ENCODE measurements at places on chromosomes 1 and 21.

- no peak for DNase-seq
Observed at GRCh38 chr1:177065430-177065829, 99.1 kb downstream of the ASTN1 start.

DNA sequence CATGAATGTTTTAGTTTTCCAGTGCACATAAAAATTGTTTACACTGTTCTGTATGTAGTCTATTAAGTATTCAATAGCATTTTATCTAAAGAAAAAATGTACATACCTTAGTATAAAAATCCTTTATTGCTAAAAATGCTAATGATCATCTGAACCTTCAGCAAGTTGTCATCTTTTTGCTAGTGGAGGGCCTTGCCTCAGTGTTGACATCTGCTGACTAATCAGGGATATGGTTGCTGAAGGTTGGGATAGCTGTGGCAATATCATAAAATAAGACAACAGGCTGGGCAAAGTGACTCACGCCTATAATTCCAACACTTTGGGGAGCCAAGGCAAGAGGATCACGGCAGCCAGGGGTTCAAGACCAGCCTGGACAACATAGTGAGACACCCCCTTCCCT is 9.0 kb downstream of the DYNLT5 start:
- no peak for DNase-seq

DNA sequence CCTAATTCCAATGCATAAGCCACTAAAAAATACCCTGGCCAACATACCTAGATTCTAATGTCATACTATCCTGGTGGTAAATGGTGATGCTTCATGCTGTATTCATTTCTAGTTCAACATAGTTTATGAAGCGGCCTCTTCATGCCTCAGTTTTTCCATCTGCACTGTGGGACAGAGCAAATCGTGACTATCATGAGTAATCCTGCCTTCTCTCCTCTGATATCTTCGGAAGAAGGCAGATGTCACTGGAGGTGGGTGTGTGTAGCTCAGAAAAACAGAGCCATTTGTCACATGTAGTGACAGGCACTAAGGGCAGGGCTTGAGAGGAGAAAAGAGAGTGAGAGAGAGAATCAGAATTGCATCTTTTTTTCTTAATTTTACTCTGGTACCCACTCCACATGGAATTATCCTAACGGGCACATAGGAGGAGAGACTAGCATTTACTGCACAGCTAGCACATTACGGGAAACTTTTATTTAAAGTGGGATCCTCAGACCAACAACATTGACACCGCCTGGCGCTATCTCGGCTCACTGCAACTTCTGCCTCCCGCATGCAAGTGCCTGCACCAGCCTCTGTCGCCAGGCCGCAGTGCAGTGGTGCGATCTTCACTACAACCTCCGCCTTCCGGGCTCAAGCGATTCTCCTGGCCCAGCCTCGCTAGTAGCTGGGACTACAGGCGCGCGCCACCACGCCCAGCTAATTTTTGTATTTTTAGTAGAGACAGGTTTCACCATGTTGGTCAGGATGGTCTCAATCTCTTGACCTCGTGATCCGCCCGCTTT is 78.4 kb upstream of the KCNA3 start:
- no peak for DNase-seq

DNA sequence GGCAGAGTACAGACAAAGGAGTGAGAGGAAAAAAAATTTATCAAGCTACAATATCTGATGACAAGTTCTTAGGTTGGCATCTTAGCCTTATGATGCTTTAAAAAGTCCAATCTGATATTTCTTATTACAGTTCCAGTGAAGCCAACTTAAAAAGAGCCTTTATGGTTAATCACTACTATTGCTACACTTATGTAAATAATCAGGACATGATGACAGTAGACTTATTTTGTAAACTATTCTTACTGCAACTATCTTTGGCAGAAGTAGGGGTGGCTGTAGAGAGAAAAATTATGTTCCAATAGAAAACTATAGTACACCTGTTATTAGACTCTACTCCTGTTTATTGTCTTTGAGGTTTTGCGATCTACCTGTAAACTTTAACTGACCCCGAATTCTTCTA is 25.8 kb upstream of the NUF2 start:
- no peak for DNase-seq

- no peak for DNase-seq
Observed at GRCh38 chr1:41378999-41379737, 17.9 kb downstream of the FOXO6 start.

DNA sequence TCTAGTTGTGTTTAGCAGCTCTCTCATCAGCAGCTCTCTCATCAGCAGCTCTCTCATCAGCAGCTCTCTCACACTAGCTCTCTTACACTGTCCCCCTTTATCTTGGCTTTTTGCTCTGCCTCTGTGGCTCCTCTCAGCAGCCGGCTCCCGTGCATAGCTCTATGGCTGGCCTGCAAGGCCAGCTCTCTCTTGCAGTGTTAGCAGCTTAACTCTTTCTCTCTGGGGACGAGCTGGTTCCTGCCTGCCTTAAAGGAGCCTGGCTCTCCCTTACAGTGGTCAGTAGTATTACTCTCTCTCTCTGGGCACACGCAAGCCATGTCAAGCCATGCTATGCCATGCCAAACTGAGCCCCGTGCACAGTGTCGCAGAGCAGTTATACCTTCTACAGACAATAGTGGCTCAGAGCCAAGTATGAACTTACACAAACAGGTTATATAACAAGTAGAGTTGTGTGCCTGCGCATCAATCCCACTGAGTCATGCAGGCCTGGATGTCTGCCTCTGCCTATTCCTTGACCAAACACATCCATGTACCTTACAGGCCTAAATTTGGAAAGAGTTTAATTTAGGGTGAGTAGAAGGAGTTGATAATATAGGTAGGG is 295.9 kb downstream of the TPR start:
- no peak for DNase-seq

- no peak for DNase-seq
Observed at GRCh38 chr1:206738370-206739366, 31.9 kb upstream of the IL19 start.

- DNase-seq, result no peak
Observed at GRCh38 chr1:16152481-16153087, 3.3 kb downstream of the EPHA2 start.

- no peak for DNase-seq
Observed at GRCh38 chr1:86015375-86015774, 141.2 kb downstream of the COL24A1 start.

DNA sequence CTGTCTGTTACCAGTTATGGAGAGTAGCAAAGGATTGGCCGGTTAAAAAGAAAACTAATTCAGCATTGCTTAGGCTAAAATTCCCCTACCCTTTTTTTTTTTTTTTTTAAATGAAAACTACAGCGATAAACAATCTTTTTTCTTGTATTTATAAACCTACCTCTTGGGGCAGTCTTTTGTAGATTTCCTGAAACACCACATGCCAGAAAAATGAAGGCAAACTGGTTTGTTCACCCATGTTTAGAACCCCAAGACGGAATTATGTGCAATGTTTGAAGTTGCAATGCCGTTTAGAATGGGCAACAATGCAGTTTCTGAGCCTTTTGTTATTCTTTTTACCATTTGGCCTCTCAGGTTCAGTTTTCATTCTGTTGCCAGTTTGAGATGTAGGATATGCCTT is 59.1 kb downstream of the PRDM2 start:
- DNase-seq, result no peak

- DNase-seq, result no peak
Observed at GRCh38 chr1:69499203-69499803, 68.4 kb upstream of the LRRC7 start.

DNA sequence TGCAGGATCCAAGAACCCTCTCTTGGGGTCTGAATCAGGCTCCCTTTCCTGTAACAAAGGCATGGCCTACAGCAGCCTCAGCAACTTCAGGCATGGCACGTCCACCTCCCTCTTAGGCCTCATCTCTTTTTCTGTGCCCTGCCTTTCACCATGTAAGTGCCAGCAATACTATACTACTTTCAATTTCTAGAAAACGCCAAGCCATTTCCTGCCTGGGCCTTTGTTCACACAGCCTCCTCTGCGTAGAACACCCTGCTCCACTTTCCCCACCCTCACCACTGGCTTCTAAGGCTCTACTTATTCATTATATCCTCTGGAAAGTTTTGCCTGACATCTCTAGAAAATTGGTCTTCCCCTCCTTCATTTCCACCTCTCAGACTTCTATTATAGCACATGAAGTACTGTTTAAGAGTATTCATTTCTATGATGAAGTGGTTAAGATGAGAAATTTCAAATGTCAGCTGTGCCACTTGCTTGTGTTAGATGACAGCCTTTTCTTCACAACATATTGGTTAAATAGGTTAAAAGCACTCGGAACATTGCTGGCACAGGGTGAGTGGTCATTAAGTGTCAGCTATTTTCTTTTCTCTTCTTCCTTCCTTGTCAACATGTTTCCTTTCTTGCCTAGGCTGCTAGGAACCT is 41.6 kb upstream of the VWA5B1 start:
- no peak for DNase-seq

- no peak for DNase-seq
Observed at GRCh38 chr21:36767096-36767495, 68.2 kb downstream of the SIM2 start.

GRCh38 chr1:18339161-18339560 is 141.6 kb upstream of the KLHDC7A start:
- no peak for DNase-seq

DNA sequence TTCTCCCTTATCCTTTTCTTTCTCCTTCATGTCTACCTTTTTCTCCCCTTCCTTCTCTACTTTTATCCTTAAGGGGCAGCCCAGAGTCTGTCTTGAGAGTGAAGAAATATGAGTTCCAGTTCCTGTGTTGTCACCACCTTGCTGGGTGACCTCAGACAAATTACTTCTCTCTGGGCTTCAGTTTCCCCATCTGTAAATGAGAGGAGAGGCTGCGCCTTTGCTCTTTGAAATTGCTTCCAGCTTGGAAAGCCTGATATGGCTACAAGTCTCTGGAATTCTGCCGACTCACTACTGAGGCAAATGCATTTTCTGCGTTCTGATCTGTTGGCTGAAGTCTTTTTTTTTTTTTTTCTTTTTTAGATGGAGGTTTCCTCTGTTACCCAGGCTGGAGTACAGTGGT is 119.2 kb downstream of the SYF2 start:
- DNase-seq, result no peak

GRCh38 chr1:62652387-62652786 is 35.8 kb downstream of the DOCK7 start:
- DNase-seq, result no peak

DNA sequence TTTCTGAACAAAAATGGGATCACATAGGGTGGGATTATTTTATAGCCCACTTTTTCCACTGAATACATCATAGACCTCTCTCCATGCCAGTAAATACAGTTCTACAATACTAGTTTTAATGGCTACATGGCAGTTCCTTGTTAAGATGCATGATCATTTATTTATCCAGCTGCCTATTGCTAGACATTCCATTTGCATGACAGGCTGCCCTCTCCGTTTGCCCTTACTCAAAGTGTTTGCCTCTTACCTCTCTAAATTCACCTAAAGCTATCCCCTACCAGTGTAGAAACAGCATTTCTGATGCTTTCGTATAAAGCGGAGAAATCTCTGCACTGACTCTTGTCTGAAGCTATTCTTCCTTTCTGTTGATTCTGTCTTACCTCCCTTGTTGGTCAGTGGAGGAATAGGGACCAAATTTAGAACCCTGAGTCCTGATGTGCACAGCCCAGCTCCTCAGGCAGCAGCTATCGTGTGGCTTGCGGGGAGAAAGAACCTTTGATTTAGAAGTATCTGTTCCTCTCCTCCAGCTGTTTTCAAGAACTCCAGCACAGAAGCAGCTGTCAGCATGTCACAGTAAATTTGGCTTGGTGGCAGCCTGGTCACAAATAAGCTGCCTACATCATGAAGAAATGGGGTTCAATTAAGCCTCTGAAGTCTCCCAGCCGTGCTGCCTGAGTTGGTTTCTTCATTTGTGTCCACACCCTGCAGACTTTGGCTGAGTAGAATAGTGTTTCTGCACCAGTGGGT is 337.3 kb downstream of the PRDM2 start:
- no peak for DNase-seq

DNA sequence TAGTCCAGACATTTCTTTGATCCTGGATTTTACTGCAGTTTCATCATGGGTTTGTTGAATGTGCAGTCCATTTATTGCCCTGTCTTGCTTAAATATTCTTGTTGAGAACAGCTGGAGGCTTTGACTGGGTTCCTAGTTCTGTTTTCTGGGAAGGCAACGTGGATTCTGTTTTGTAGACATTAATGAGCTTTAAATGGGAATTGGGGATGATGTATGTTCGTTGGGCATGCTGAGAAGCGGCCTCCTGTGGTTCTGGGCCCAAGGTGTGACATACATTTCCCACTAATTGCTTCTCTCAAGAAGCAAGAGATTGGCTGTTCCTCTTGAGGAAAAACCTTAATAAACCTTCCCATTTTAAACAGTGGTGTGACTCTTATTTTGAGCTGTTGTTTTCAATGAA is 22.9 kb downstream of the INKA2 start:
- DNase-seq, result no peak

DNA sequence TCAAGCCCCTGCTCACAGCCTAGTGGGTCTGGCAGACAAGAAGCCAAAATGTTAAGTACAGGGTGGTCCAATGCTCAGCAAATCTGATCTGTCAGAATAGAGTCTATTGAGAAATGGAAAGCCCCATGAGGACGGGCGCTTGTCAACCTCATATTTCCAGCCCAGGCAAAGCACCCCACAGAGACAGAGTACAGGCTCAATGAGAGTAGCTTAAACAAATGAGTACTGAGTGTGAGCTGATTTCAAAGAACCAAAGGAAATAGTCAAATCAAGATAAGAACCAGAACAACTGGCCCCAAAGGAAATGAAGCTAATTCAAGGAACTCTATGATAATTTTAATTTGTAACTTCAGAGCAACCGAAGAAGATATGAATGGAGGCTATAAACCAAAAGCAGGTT is 44.6 kb upstream of the SLC30A1 start:
- DNase-seq, result no peak

GRCh38 chr1:29939079-29939478 is 702.8 kb downstream of the PTPRU start:
- DNase-seq, result no peak

DNA sequence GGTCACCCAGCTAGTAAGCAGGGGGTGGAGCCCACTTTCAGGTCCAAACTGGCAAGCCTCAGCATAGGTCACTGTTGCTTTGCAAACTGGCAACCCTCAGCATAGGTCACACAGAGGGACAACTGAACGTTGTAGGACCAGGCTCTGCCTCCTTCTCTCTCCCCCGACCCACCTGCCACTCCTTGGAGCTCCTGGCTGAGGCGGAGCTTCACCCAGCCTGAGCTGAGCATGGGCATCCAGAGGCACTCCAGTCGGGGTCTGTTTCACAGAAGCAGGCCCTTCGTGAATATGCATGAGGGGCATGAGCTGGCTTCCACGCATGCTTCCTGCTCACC is 24.2 kb downstream of the CAPZB start:
- DNase-seq, result no peak

- DNase-seq, result no peak
Observed at GRCh38 chr1:203463469-203464062, 12.0 kb upstream of the PRELP start.
